Stimulated activated CD8-positive, alpha-beta memory T cell treated with anti-CD3 and anti-CD28 coated beads, Interleukin-4, amount 100 ng/mL, for 1 hour (primary cell): ENCODE measurements at places on chromosomes 6 and 20.

GRCh38 chr6:56709650-56710049 is 67.0 kb upstream of the DST start:
- DNase-seq: no peak

- no peak for DNase-seq
Measured at GRCh38 chr6:113095841-113096240, 748.7 kb downstream of the RFPL4B start.

DNA sequence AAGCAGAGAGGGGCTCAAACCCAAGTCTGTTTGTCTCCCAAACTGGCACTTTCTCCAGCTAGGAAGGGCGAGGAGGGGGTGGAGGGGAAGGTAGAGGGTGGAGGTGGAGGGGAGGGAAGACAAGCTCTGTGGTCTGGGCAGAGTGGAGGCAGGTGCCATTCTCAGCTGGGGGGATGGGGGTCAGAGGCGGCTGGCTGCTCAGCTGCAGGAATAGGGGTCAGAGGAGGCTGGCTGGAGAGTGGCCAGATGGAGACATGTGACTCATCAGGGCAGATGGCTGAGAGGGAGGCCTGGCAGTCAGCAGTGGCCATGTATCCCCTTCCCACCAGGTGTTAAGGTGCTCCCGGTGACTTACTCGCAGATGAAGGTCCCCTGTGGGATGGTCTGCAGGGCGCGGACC is 3.5 kb upstream of the SLC44A4 start:
- DNase-seq: no peak

GRCh38 chr20:53707371-53708055 is 113.9 kb upstream of the ZNF217 start:
- DNase-seq: no peak

- no peak for DNase-seq
Measured at GRCh38 chr20:17511401-17511800, 19.8 kb downstream of the BFSP1 start.

DNA sequence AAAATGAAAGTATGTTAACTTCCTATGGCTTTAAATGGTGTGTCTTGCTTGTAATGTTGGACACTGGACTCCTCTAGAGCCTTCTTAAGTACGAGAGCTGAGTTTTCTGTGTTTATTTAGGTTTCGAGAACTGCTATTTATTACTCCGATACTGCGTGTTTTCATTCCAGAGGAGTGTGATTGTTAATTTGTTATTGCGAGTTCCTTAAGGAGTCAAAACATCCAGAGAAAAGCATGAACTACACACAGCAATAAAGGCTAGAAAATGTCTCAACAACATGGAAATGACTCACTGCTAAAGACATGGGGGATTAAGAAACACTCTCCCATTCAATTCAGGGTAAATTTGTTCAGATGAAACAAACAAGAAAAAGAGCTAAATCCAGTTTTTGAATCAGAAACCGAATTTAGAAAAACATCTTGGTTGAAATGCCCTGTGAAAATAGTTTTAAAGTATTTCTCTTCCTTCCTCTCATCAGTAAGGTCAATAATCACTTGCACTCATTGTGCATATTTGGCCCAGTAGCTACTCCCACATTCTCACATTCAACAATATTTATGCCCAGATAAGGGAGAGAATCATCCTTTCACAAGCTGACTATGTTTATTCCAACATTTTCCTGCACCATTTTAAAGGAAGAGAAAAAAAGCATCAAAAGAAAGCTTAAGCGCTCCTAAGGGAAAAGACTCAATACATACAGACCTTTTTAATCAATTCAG is 36.0 kb downstream of the ATXN1 start:
- DNase-seq: no peak

GRCh38 chr6:135002974-135003703 is 51.5 kb downstream of the HBS1L start:
- no peak for DNase-seq

- DNase-seq: no peak
Measured at GRCh38 chr6:150876598-150876997, 11.1 kb downstream of the MTHFD1L start.

- DNase-seq: no peak
Measured at GRCh38 chr6:142489722-142490610, 188.2 kb downstream of the ADGRG6 start.

DNA sequence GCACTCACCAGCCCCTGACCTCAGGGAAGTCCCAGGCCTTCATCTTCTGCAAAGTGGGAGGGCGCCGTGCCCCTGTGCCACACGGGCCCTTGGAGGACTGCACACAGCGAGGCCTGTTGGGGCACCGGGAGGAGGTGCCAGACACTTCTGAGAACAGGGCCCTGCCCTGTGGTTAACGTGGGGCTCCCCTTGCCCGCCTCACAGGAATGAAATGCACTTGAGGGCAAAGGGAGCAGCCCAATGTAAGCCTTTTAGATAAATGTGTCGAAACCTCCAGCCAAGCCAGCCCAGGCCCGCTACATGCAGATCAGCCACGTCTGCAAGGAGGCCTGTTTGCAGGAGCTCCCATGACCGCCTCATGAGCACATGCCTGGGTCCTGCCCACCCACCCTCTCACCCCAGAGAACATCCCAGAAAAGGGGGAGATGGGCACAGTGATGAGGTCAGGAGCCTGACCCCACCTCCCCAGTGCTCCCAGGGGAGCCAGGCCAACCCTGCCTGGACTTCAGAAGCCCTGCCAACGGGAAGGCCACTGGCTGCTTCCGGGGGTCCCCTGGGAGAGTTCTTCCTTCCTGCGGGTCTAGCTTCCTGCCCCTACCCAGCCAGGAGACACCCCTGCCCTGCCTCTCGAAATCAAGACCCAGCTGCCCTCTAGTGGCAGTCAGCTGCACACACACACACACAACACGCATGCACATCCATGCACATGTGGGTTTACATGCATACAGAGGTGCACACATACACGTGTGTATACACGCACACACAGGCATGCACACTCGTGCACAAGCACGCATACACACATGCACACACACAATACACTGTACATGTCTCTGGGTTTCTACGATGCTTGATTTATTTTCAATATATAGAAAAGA is 178.7 kb downstream of the TAF4 start:
- DNase-seq: no peak

- DNase-seq: no peak
Measured at GRCh38 chr6:835476-836160, 142.7 kb upstream of the EXOC2 start.

GRCh38 chr6:24440897-24441598 is 38.3 kb downstream of the MRS2 start:
- DNase-seq: no peak

DNA sequence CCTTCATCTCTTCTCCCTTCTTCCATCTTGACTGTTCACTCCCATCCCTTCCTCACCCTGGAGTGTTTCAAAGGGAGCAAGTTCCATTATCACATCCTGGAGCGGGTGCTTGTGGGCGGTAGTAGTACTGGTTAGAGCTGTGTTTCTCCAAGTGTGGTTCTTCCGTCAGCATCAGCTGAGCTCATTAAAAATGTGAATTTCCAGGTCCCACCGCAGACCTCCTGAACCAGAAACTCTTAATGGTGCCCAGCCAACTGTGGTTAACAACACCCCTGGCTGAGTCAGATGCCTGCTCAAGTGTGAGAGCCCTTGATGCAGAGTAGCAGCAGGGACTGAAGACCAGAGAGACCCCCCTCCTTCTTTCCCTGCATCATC is 24.4 kb downstream of the ANGPT4 start:
- no peak for DNase-seq

GRCh38 chr6:44496665-44497369 is 109.3 kb downstream of the CDC5L start:
- DNase-seq: no peak

DNA sequence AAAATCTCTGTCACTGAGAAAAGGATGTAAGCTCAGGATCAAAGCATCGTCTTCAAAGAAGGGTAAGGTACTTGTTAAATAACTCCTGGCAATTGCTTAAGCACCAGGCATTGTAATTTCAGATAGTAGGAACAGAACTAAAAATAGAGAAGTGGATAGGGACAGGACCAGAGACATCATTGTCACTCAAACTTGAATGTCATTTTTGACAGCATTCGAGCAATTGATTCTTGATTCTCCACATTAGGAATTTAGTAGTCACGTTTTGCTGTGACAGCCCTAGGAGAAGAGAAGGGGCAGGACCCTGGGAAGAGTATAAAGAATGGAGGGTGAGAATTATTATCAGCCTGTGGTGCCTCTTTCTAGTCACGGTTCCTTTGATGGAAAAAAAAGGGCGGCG is 50.1 kb upstream of the BACH2 start:
- no peak for DNase-seq

- no peak for DNase-seq
Measured at GRCh38 chr6:38861926-38862401, 146.9 kb downstream of the DNAH8 start.

DNA sequence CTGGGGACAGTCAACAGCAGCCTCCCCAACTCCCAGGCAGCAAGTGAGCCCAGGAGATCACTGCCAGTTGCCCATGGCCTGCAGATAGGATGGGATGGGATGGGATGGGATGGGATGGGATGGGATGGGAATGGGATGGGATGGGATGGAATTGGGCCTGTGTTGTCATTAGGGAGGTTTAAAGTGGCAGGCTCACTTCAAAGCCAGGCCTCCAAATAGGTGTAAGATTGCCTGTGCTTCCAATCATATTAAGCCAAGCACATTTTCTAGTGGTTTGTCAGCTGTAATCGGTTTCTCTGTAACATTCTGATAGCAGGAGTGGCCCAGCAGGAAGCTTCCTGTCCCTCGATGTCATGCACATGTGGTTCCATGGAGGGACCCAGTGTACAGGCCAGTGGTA is 82.7 kb upstream of the NXT1 start:
- no peak for DNase-seq

DNA sequence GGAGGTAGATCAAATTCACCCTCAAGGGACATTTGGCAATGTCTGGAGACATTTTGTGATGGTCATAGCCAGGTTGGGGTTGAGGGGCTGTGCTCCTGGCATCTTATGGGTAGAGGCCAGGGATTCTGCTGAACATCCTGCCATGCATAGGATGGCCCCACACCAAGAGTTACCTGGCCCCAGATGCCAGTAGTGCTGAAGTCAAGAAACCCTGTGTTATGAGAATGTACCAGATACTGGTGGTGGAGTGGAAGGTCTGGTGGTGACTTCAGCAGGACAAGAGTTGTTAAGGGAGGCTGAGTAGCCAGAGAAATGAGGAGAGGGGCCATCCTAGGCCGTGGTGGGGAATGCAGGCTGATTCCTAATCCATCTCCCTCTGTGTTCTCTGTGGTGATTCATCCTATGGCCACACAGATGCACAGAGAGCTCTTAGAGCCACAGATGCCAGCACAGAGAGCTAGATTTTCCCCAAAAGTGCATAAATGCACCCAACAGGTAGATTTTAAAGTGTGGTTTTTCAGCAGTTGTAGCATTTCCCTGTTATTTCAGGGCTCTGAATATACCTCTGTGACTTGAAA is 43.6 kb downstream of the CDYL start:
- DNase-seq: no peak

GRCh38 chr6:88208726-88209125 is 42.6 kb upstream of the CNR1 start:
- DNase-seq: no peak

DNA sequence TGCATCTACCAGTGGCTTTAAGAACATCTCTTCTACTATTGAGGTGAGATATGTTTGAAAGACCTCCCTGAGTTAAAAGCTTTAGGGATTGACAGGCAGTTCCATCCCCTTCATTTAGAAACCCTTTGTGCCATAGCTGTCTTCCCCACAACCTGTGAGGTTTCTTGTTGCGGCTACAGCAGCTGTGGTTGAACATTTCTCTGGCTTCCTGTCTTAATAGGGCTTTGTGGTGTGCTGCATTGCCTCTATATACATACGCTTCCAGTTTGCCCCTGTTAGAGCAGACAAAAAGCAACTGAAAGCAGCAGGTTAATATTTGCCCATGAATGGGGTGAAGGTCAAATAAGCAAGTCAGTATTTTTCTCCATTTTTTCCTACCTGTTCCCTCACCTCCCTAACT is 210.2 kb downstream of the TMEM200A start:
- no peak for DNase-seq

- DNase-seq: no peak
Measured at GRCh38 chr6:4336778-4337442, 201.5 kb upstream of the ECI2 start.

DNA sequence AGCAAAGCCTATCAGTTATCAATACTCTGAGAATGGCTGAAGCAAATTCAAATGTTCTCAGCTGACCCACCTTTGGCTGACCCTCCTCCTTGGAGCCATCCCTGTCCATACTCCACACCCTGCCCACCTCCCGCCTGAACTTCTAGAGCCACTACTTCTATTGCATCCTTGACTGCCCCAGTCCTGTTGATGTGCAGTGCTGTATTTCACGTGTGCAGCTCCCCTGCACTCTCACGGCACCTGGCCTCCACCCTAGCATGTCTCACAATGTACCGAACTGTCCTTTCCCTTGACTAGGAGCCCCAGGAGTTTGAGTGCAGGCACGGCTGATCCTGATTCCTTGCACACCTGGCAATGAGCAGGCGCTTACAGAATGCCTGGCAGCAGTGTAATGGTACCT is 7.0 kb downstream of the CPXM1 start:
- no peak for DNase-seq

GRCh38 chr6:148878683-148879082 is 131.9 kb downstream of the UST start:
- no peak for DNase-seq

GRCh38 chr20:5674176-5674660 is 76.0 kb upstream of the SHLD1 start:
- no peak for DNase-seq

DNA sequence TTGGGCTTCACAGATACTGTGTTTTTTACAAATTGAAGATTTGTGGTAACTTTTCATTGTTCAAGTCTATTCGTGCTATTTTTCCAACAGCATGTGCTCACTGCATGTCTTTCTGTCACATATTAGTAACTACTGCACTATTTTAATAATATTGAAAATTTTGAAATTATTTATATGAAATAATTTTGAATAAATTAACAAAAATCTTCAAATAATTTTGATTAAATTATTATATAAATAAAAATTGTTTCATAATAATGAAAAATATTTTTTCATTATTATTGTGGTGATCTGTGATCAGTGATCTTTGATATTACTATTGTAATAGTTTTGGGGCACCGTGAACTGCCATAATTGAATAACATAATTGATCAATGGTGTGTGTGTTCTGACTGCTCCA is 204.1 kb downstream of the OGFRL1 start:
- no peak for DNase-seq

- DNase-seq: no peak
Measured at GRCh38 chr6:72286911-72287311, 335.0 kb upstream of the KCNQ5 start.

GRCh38 chr6:160301339-160301738 is 42.7 kb upstream of the SLC22A2 start:
- DNase-seq: no peak

DNA sequence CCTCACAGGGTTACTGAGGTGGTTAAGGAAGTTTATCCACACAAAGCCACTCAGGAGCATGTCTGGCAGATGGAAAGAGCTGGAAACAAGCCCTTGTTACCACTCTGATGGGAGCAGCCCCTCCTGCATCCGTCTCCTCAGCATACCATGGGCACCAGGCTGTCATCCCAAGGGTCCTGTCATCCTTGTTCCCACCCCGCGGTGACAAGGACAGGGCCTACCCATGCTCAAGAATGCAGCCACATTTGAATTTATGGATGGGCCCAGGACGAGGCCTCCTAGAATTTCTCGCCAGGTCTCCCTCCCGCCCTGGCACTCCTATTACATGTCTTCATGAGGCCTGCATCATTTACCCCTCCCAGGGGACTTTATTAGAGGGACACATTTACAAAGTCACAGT is 60.0 kb downstream of the NPEPL1 start:
- no peak for DNase-seq

- DNase-seq: no peak
Measured at GRCh38 chr20:43386878-43387277, 70.8 kb upstream of the SRSF6 start.

- DNase-seq: no peak
Measured at GRCh38 chr6:131931063-131931750, 20.0 kb downstream of the CCN2 start.
